Activated T-helper 2 cell treated with anti-CD3 and anti-CD28 coated beads, Interferon-gamma antibody, Interleukin-2, Interleukin-4, amounts not matched to agents 10 μg/mL and 5 μg/mL and 100 μg/mL, durations not matched to agents 14 hours and 24 hours and 36 hours (primary cell): ENCODE measurements at places on chromosomes 3 and 15. TPM values are rescaled to one million over a fixed set of nuclear protein-coding genes. Genes with fewer than 3 reads are reported as not detected.

The ITPKA gene
- total RNA-seq = 4.7 and 5.7 TPM in 2 replicates

The LDHAL6B gene
- total RNA-seq = not detected in 2 replicates

GRCh38 chr3:30203301-30203700 is 403.1 kb upstream of the TGFBR2 start:
- no peak overlapping the region for H3K27ac ChIP-seq
- peaks cover 4% of the 10 kb centered on the region for H3K27me3 ChIP-seq
- no peak for DNase-seq
- no peaks in the 10 kb centered on the region for H3K36me3 ChIP-seq

DNA sequence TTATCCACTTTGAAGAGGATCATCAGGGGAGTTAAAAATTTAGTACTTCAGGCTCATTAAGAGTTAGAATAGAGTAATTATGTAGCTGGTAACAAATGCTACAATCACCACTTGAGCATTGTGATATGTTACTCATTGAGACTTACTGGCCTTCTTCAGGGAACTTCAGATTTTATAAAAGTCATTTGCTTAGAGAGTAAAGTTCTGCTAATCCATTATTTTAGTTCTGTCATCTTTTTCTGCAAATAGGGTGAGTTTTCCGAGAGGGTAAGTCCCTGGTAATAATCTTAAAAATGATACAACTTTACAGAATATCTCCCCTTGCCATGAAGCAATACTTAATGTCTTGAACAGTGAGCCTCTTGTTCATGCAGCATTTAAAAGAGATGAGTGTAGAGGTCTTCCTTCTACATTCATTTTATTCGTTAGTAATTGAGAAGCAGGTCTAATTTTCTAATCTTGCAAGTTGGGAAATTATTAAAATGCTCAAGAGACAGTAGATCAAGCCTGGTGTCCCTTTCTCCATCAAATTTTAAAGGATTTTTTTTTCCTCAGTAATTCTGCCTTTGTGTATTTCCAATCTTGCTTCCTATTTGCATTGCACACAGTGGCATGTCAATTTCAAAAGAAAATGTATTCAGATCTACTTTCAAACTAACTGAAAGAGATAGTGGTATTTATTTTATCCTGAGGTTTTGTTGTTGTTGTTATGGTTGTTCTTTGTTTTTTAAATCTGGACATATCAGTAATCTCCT is 52.6 kb downstream of the MBNL1 start:
- peaks cover 36% of the 10 kb centered on the region for H3K36me3 ChIP-seq
- peaks cover 62% of the 10 kb centered on the region for H3K4me1 ChIP-seq
- DNase-seq = no peak
- H3K27ac ChIP-seq = peak overlapping the region; percentile 57
- no peak overlapping the region for H3K4me3 ChIP-seq

The CCDC33 gene
- total RNA-seq = not detected in 2 replicates

The LRRC31 gene
- total RNA-seq = 0.07 TPM in 1 of 2 replicates, not detected in the other

DNA sequence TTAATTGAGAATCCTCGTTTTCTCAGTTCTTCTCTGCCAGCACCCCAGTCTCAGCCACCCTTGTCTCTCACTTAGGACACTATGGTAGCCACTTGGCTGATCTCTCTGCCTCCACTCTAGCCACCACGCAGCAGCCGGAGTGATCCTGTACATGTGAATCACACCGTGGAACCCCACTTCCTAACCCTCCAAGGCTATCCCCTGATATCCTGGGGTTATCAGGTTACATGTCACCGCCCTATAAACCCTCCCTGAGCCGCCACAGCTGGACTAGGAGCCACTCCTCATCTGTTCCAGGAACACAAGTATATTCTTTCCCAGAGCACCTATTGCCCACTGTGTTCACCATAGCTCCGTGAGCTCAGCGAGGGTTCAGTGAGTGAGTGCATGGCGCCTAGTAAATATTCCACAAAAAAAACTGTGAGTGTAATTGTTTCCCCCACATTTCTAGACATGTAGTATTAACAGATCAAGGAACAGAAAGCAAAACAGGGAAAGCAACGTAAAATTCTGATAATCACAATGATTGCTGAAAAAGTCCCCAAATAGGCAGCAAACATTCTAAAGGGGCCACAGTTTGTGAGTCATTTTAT is 661 bp upstream of the PARP14 start:
- peak overlapping the region; percentile 98 for H3K27ac ChIP-seq
- H3K36me3 ChIP-seq = peaks cover 34% of the 10 kb centered on the region
- no peaks in the 10 kb centered on the region for H3K27me3 ChIP-seq
- peak; percentile 17 for DNase-seq
- peak overlapping the region; percentile 94 for H3K4me3 ChIP-seq

DNA sequence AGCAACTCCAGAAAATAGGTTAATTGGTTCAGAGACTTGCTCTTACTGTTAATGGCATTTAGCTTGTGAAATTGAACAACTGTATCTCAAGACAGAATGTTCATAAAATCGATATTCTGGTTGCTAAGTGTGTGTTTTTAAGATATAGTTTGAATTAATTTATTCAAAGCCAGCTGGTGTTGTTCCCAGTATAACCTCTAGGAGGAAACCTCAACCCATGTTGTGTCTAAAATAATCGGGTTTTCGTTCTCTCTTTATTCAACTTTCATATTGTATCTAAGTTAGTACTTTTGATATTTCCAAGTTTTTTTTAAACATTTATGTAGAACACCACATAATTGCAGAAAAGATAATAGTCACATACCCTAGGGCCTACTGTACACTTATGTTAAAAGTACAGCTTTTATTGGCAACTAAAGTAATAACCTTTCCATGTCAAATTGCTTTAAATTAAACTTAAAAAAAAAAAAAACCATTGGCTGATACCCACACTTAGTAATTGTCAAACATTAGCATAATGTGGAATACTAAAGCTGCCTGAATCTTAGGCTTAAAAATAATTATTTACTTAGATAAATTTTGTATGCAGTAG is 90.9 kb downstream of the SAMMSON start:
- no peak overlapping the region for H3K4me3 ChIP-seq
- no peaks in the 10 kb centered on the region for H3K36me3 ChIP-seq

DNA sequence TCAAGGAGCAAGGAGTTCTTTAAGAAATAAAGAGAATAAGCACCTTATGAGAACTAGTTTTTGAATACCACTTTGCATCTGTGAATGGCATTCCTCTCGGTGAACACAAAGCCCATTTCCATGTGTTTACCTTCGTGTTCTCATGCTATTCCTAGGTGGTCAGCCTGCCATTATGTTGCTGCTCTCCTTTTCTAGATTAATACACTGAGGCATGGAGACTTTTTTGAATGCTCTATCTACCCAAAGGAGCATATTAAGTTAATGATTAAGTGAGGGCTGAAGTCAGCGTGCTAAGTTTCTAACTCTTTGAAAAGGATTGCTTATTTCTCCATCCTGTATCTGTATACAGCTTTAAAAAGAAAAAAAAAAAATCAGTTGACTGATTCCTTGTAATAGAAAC is 394.5 kb downstream of the MECOM start:
- H3K4me1 ChIP-seq = no peaks in the 10 kb centered on the region
- H3K4me3 ChIP-seq = no peak overlapping the region
- no peak overlapping the region for H3K27ac ChIP-seq
- no peaks in the 10 kb centered on the region for H3K36me3 ChIP-seq
- H3K27me3 ChIP-seq = no peaks in the 10 kb centered on the region

DNA sequence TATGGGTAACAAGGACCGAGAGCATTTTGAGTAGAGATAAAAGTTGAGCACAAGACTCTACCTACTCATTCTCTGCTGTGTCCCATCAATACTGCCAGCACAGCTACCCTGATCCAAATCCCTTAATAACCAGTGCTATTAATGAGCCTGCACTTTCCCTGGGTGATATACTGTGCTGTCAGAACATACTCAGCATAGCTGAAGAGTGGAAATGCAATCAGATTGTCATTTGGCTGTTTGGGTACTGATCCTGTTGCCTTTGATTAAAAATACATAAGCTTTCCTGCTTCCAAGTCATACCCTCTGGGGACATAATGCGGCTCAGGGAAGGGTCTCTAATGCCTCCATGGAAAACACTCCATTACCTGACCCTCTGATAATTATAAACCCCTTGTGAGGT is 917.5 kb downstream of the SQOR start:
- no peak for DNase-seq
- H3K4me1 ChIP-seq = no peaks in the 10 kb centered on the region
- no peak overlapping the region for H3K4me3 ChIP-seq
- no peaks in the 10 kb centered on the region for H3K36me3 ChIP-seq
- no peak overlapping the region for H3K27ac ChIP-seq
- no peaks in the 10 kb centered on the region for H3K27me3 ChIP-seq
